ENCODE measurements at places on chromosomes 4 and X.

DNA sequence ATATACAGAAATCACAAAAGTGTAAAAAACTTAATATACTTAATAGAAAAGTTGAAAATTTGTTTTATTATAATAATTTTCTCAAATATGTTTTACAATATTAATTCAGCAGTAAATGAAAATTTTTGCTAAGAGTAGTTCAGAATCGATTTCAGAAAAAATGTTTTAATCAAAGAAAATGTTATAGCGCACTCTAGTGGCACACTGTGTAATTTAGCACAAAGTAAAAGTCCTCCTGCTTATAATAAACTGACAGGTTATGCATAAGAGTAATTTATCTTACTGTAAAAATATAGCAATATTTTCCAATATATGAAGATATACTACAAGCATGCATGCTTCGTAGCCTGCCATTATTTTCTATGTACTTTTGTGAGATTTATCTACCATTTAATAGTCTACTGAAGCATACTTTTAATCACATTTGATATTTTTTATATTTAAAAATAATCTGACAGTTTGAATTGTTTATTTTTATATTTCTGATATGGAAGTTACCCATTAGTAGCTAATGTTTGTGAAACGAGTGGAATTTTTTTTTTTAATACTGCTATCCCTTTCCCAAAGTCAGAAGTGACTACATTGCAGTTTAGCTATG is 217.9 kb upstream of the KLHL4 start:
- no peak for DNase-seq

DNA sequence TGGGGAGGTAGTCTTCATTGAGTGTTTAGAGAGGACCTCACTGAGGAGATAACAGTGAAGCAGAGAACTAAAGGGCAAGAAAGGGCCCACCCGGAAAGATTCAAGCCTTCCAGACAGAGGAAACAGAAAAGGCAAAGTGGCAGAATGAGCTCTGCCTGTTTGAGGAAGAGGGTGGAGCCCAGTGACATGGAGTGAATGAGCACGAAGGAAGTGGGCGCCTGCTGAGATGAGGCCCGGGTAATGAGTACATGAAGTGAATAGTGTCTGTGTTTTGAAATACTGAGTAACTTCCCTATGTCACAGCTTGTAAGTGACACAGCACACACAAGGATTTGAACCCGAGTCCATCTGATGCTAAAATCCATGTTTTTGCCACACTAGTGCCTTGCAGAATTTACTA is 32.5 kb upstream of the TLR2 start:
- DNase-seq: no peak

GRCh38 chr4:8613421-8614364 is 21.1 kb downstream of the CPZ start:
- no peak for DNase-seq

DNA sequence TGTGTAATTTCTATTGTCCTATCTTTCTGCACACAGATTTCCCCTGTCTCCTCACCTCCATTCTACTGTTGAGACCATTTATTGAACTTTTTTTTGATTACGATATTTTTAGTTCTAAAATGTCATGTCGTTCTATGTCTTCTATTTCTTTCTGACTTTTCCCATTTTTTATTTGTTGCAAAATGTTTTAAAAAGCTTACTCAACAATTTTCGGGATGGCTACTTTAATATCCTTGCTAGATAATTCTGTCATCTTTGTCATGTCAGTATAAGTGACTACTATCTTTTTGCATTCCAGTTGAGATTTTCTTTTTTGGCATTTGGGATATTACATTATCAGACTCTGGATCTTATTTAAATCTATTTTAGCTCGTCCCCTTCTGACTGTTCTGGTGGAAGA is 7.5 kb upstream of the DMD start:
- DNase-seq: no peak

GRCh38 chr4:152535360-152535902 is 461 bp downstream of the FBXW7 start:
- DNase-seq: peak; percentile 24
